LHCN-M2 (cell line): ENCODE measurements at places on chromosomes 4 and X. TPM values are rescaled to one million over a fixed set of nuclear protein-coding genes. Genes with fewer than 3 reads are reported as not detected.

- no peak for DNase-seq
Measured at GRCh38 chrX:75369721-75370120, 95.8 kb downstream of the UPRT start.

GRCh38 chr4:85952528-85952927 lies 407.3 kb downstream of the MAPK10 start:
- peak; percentile 94 for DNase-seq

DNA sequence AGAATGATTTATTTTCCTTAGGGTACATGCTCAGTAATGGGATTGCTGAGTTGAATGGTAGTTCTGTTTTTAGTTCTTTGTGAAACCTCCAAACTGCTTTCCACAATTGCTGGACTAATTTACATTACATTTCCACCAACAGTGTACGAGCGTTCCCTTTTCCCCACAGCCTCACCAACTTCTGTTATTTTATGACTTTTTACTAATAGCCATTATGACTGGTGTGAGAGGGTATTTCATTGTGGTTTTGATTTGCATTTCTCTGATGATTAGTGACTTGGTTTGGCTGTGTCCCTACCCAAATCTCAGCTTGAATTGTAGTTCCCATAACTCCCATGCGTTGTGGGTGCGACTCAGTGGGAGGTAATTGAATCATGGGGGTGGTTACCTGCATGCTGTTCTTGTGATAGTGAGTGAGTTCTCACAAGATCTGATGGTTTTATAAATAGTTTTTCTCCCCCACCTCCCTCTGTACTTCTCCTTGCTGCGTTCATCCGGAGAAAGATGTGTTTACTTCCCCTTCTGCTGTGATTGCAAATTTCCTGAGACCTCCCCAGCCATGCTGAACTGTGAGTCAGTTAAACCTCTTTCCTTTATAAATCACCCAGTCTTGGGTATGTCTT lies 95.1 kb downstream of the GBA3 start:
- DNase-seq: no peak

GRCh38 chr4:57373991-57374390 lies 263.8 kb upstream of the IGFBP7 start:
- DNase-seq: no peak

Gene NRK
- not detected in 2 replicates for total RNA-seq

- no peak for DNase-seq
Measured at GRCh38 chr4:107939307-107939706, 8.0 kb downstream of the CYP2U1 start.

GRCh38 chr4:110188113-110188512 lies 10.3 kb downstream of the ELOVL6 start:
- DNase-seq: no peak

Gene BEX5
- total RNA-seq: not detected in 2 replicates

DNA sequence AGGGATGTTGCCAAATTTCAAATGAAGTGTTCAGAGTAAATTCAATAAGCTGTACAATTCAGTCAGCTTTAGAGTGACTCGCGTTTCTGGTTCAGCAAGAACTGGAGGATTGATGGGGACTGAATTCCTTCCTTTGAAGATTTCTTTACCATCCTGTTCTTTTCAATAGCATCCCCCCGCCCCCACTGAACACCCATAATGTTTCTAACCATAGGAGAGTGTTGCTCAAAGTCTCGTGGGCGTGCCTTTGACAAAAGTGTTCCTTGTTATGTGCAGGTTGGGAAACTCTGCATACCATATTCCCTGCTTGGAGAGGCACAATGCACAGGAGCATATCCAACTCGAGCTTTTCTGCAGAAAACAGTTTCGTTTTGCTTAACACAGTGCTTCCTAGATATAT lies 323.5 kb upstream of the CASK start:
- DNase-seq: no peak

DNA sequence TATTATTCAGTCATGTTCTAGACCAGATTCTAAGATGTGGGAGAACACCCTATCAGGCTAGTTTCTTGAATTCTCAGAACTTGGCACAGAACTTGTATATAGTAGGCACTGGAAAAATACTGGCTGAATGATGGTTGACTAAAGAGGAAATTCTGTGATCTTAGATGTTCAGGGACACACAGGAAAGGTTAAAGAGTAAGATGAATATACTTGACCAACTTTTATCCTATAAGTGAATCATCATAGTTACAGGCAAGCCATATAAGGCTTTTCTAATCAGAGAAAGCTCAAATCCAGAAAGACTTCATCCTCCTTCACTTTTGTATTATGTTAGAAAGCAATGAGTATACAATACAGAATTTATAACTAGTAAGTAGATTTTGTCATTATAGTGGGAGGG lies 53.8 kb downstream of the SEPTIN11 start:
- no peak for DNase-seq

Gene FRMD7
- not detected in 2 replicates for total RNA-seq

DNA sequence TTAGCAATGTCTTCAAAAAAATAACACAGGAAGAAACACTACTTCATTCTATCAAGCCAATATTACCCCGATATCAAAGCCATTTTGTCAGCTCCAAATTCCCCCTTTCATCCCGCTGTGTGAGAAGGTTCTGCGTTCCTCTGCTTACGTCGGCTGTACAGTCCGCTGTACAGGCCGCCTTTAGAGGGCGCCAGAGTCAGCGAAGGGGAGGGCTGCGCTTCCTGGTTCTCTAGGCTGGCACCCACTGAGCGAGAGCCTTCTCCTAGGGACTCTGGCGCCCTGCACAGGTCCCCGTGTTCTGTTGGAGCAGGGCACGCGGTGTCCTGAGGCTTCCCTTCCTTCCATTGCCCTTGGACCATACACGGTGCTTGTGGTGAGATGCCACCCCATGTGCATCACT lies 25.3 kb upstream of the CT45A1 start:
- no peak for DNase-seq

Gene ADH7
- not detected in 2 replicates for total RNA-seq

DNA sequence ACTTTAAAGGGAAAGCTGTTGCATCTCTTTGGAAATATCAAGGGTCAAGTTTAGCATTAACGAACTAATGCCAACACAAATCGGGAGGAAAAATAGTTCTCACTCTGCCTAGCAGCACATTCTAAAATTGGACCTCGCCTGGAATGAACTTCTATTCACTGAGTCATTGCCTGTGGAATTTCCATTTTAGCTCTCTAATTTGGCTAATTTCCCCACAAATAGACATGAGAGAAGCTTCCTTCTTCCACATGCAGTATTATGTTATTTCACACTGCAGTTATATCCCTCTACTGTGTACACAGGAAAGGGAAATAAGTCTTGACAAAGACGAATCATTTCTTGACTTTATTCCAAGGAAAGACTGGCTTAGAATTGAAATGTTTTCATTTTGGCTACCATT lies 9.3 kb downstream of the ZXDA start:
- DNase-seq: peak; percentile 70

DNA sequence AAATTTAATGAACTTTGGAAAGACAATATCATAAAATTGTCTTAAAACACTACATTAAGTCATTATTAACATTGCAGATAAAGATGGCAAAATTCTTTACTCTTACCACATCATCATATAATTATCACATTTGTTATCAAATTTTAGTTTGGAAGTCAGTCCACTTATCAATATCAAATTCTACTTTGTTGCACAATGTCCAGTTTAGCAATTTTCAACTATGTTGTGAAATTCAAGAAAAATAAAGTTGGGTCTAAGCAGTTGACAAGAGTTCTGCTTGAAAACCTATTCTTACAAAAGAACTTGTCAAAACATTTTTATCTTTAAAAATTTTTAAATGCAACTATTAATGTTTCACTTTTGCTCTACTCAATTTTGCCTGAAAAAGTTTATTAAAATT lies 44.7 kb upstream of the TET2 start:
- no peak for DNase-seq

GRCh38 chr4:123433976-123434375 lies 37.4 kb downstream of the SPRY1 start:
- no peak for DNase-seq

DNA sequence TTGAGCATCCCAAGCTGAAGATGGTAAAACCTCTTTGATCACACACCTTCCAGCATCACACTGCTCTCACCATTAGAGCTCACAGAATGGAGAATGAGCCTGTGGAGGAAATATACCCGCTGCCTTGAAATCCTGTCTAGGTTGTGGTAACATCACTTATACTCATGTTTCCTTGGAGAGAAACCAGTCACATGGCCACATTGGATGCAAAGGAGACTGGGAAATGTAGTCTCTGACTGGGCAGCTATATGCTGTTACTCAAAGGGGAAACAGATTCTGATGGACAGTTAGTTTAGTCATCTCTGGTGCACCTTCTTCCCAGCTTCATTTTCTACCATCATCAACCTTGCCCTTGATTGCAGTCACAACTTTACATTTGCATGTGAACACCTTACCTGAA lies 286.3 kb downstream of the ANKRD50 start:
- DNase-seq: no peak

GRCh38 chr4:107666134-107666533 lies 53.9 kb downstream of the PAPSS1 start:
- DNase-seq: peak; percentile 45

DNA sequence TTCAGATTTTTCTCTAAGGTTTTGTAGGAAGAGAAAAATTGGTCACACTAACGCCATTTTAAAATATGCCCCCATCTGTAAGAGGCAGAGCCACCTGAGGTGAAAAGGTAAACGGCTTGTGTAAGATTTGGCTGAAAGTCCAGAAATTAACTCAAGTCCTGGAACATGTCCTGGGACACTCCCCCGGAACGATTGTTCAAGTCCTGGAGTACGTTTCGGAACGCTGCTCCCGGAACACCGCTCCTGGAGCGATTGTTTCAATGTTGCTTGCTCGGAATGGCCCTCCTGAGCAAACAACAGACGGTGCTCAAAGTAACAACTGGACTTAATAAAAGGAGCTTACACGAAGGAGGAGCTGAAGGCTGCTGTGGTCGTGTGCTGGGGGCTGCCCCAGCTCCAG lies 796.5 kb upstream of the SLIT2 start:
- no peak for DNase-seq

GRCh38 chr4:10761903-10762302 lies 77.3 kb upstream of the CLNK start:
- DNase-seq: peak; percentile 26

DNA sequence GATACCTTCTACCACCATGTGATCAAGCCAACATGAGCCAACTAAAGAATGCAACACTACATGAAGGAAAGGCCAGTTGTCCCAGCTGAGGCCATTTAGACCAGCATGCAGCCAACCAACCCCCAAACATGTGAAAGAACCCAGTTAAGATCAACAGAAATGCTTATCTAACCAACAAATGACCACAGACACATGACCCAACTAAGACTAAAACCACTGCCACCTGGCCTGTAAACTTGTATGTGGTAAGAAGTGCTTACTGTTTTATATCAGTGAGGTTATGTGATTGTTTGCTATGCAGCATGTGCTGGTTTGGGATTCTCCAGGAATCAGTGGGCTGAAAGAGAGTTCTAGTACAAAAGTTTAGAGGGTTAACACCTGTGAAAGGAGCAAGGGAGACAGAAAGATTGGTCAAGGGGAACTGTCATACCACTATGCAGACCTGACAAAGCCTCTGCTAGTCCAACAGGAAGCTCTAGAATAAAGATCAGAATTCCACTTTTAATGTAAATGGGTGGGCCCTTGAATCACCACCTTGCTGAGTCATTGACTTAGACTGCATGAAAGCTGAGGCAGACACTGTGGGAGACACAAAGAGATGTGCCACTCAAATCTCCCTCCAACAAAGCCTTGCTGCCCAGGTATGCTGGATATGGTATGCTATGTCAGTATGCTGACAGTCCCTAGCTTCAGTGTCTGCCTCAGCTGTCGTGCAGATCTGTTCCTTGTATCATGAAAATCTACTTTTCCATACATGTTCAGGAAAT lies 6.1 kb upstream of the SH3D19 start:
- no peak for DNase-seq
